ENCODE measurements at places on chromosomes 3 and 15.

- DNase-seq, result no peak
Observed at GRCh38 chr15:66734961-66735908, 33.2 kb downstream of the SMAD6 start.

DNA sequence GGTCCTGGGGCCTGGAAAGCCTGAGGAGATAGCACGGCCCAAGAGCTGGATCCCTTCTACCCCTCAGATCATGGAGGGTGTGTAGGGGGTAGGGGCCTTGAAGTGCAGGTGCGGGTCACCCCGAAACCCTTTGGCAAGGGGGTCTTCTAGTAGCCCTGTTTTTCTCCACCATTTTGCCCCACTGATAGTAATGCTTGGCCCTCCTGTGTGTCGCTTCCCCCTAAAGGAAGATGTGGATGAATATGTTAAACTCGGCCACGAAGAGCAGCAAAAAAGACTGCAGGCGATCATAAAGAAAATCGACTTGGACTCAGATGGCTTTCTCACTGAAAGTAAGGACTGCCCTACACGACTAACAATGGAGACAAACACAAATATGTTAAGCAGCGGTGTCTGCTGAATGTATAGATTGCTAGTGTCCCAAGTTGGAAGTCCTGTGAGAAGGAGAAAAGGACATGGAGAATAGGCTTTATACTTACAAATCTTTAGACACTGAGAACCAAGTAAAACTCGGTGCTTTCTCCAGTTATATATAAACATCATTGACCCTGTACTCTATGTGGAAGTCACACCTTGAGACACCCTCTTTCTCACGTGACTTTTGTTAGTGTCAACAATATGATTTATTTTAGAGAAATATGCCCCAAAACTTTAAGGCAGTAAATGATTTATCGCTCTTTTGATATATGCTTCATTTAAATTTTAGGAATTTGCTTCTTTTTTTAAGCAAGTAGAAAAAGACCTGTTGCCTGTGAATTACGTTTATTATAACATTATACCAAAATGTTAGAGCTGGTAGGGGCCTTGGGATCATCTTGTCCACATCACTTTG lies 802 bp downstream of the RCN2 start:
- DNase-seq, result no peak

- DNase-seq, result no peak
Observed at GRCh38 chr3:89067736-89068135, 39.7 kb upstream of the EPHA3 start.

DNA sequence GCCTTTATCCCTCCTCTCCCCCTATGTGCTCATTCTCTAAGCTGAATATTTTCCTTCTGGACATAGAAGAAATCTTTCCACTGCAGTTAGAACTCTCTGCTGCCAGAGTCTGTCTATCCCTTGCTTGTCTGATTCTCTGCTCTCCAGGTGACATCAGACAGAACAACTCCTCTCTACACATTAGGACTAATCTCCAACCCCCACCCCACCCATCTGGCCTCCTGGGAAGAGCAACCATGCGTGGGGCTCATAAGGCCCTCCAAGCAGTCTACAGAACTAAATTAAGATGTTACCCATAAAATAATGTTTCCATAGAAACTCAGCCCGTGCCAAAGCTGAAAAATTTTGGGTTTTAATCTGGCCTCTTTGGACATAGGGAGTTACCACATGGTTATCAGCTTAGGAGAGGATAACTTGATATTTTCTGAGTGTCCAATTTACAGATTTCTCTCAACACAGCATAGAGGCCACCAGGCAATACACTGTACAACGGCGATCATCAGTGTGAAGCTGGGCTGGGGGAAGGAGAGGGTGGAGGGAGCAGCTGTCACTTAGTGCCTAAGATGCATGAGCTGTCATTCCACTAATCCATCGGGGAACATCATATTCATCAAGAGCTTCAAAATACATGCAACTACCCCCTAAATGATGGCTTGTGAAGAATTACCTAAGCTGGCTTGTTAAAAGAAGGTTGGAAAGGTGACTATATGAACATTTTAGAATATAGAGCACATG lies 199.4 kb downstream of the CLSTN2 start:
- no peak for DNase-seq

DNA sequence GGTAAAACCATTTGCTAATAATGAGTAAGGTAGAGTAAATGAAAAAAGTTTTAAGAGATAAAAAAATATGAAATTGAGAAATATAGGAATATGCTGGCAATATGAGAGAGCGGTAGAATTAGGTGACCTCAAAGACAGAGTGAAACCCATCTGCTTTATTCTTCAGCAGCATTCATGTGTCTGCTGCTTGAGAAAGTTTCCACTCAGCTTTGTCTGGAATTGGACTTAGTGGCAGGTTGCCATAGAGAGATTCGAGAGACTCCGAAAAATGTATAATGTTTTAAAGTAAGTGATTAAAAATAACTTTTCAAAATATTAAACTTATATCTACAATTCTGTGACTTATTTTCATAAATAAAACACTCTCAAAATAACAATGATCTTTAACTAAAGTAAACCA lies 5.0 kb downstream of the SUCNR1 start:
- no peak for DNase-seq

DNA sequence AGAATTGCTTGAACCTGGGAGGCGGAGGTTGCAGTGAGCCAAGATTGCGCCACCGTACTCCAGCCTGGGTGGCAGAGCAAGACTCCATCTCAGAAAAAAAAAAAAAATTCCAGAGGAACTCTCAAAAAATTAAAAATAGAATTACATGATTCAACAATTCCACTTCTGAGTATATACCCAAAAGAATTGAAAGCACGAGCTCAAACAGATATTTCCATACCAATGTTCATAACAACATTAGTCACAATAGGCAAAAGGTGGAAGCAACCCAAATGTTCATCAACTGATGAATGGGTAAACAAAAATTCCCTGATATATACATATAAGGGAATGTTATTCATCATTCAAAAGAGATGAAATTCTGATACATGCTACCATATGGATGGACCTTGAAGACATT lies 16.9 kb upstream of the MORF4L1 start:
- DNase-seq, result peak; percentile 80

DNA sequence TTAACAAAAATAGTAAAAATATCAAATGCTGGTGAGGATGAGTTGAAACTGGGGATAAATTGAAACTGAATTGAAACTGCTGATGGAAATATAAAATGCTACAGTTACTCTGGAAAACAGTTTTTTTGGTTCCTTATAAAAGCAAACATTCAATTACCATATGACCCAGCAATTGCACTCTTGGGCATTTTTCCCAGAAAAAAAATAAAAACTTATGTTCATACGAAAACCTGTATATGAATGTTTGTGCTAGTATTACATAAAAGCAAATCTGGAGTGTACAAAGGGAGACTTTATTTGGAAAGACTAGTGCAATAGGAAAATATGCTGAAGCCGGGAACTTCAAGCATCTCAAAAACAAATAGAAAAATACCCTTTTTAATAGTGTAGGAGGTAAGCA lies 857.9 kb upstream of the CADM2 start:
- DNase-seq, result no peak

DNA sequence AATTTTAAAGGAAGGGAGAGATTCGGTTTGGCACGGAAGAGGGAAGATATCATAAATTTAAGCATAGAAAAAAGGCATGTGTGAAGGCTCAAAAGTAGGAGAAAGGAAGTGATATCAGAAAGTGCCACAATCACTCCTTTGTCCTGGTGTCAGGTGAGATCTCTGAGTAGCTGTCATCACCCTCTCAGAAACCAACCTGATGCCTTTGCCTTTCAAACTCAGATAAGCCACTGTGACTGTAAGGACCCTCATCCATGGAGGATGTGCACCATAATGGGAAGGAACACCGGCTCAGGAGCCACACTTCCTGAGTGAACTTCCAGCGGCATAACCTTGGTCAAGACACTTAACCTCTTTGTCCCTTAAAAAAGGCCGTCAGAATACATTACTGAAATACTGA lies 318.7 kb upstream of the SEMA6D start:
- no peak for DNase-seq

- no peak for DNase-seq
Observed at GRCh38 chr3:13229273-13229949, 156.2 kb upstream of the IQSEC1 start.

- DNase-seq, result no peak
Observed at GRCh38 chr3:127940116-127940515, 25.1 kb downstream of the KBTBD12 start.

- DNase-seq, result peak; percentile 83
Observed at GRCh38 chr15:85318048-85318731, 62.2 kb upstream of the AKAP13 start.

DNA sequence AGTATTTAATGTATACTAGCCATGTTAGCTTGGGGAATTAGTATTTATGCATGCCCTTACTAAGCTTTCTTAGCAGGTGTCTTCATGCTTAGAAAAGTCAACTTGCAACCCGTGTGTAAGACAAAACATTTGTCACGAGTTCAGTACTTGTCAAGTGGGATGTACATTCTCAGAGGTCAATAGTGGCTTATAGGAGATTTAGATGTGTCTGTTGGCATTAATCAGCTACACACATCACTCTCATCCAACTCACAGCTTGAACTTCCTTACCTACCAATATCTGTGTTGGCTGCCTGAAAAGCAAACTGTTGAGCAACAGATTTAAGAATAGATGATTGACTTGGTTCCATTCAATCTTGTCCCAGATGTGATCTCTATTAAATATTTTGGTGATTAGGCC lies 109.5 kb downstream of the ROBO2 start:
- DNase-seq, result no peak

GRCh38 chr3:55066551-55067047 lies 138.7 kb upstream of the LRTM1 start:
- DNase-seq, result no peak

GRCh38 chr15:30919877-30920550 lies 16.3 kb downstream of the FAN1 start:
- DNase-seq, result no peak

- DNase-seq, result no peak
Observed at GRCh38 chr3:117734496-117734895, 1024.9 kb downstream of the TUSC7 start.

- no peak for DNase-seq
Observed at GRCh38 chr3:27467545-27467944, 16.6 kb downstream of the SLC4A7 start.

- DNase-seq, result no peak
Observed at GRCh38 chr3:187678726-187679268, 8.6 kb upstream of the SST start.

DNA sequence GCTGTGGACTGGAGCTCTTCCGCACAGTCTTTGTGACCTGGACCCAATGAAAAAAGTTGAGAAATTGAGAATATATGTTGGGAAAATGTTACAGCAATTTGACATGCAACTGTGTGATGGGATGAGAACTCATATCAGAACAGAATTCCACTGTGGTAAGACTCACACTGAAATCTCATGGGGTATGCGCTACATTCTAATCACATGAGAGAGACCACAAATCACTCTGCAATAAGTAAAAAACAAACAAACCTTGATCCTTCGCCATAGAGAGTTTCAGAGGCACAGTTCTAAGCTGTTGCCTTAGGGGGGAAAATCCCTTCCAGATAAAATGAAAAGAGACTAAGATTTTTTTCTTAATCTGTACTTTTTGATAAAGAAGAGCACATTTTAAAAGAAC lies 37.3 kb downstream of the LMCD1 start:
- no peak for DNase-seq

DNA sequence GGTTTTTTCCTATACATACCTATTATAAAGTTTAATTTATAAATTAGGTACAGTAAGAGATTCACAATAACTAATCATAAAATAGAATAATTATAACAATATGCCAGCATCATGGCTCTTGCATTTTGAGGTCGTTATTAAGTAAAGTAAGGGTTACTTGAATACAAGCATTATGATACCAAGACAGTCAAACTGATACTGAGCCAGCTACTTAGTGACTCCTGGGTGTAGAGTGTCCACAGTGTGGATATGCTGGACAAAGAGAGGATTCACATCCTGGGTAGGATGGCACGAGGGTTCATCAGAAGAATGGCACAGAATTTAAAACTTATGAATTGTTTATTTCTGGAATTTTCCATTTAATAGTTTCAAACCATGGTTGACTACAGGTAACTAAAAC lies 157.2 kb upstream of the IL12A start:
- no peak for DNase-seq

DNA sequence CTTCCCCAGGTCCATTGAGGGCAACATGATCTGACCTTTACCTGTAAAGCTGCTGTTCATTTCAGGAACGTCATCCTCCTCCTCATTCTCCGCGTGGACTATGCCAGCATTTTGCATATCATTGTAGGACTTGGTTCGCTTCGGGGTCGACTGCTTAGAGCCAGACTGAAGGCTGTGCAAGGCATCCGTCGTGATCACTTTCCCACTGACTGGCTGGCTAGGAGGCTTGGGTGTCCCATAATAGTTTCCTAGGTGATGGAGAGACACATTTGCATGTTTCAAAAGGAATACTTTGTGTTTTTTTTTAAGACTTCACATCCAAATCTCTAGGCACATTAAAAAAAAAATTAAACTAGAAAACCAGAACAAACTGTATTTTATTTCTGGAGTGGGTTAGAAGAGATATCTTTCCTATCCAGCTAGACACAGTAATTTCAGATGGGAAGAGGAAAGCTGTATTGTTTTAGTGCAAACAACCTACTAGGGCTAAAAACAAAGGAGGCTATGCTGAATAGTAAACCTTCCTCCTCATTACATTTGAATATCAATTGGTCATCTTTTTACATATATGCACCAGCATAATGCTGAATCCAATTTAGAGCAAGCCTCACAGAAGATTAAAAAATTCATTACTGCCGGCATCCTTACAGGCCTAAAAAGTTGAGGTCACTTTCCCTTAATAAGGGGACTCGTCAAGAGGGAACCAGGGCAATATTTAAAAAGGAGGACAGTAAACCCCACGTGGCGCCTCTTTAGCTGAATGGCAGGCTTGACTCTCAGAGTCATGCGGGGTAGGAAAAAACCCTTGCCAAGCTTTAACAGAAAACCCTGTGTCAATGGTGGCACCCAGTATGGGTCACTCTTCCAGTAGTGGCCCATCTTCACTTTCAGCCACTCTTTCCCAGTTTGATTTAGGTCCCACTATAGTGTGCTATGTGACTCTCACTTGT lies 559.9 kb downstream of the MAGI1 start:
- no peak for DNase-seq

DNA sequence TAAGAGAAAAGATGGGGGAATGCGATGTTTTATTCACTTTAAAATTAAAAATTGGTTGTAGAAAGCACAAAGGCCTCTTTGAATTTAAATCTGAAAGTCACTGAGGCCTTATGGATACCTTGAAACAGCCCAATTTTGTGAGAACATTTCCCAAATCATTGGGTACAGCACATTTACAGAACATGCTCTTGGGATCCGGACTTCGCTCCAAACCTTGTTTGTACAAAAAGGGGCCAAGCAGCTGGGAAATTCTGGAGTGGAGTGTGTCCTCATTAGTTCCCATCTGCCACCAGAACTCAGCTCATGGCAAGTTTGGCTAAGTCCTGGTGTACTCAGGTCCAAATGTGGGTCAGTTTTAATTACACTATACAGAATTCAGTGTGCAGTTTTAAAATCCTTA lies 254.2 kb downstream of the ZBTB20 start:
- DNase-seq, result no peak

DNA sequence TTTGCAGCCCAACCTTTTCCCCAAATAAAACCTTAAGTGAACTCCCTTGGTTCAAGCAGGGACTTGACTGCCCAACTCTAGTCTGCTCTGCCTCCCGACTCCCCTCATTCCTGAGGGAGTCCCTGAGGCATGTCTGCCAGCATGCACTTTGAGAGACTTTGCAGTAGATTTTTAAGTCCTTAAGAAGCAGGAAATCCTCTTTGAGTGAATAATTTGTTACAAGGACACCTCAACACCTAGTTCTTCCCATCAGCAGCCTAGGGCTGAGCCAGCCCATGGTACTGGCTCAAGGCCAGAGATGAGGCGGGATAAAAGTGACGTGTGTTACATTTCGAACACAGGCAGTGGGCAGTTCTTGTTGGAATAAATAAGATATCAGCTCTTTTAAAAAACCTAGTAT lies 204.3 kb upstream of the SLC2A2 start:
- no peak for DNase-seq

- no peak for DNase-seq
Observed at GRCh38 chr15:50135031-50135551, 16.1 kb upstream of the ATP8B4 start.

Measured in GM04503 (cell line).